Caco-2 (cell line): ENCODE measurements at places on chromosomes 6 and 20. TPM values are rescaled to one million over a fixed set of nuclear protein-coding genes. Genes with fewer than 3 reads are reported as not detected.

The SEL1L2 gene
- not detected in 2 replicates for total RNA-seq

The STAU1 gene
- 197 and 201 TPM in 2 replicates for total RNA-seq

The TNFRSF6B gene
- total RNA-seq, result not detected in 2 replicates

The FBXO30 gene
- 17.1 and 17.6 TPM in 2 replicates for total RNA-seq

GRCh38 chr6:118215269-118215668 lies 308.2 kb downstream of the SLC35F1 start:
- no peak for DNase-seq

DNA sequence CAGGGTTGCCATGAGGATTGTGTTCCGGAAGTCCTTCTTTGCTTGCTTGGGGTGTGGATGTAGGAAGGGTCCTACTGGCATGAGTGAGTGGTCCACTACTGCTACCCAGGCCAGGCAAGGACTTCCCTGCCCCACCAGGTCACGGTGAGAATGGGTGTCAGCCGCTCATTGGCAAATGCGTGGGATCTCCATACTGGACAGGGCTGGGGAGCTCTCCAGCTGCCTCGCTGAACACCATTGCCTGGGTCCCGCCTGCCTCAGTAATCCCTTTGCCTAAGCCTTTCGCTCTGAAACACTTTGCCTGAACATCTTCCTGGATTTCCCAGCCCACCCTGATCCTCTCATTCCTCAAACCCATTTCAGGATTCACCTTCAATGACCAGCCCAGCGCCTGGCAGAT lies 59.5 kb downstream of the CTCFL start:
- no peak for DNase-seq

DNA sequence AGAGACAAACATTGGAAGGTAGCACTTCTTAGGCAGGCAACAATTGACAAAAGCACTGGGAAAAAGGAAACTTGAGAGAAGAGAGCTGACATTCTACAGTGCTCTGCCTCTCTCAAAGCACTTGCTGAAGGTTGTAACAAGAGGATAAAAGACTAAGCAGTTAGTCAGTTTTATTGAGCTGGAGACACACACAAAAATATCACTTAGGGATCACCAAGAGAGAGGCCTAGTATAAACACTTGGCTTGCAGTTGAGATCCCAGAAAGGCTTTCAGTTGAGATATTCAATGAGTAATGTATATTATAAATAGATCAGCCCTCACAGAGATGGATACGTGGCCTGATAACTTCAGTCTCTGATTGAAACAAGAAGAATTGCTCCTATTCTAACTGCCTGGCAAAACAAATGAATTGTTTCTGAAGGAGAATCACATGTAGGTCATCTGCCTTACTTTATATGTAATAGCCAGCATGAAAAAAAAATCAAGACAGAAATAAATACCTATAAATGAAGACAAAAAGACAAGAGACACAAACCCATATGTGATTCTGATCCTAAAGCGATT lies 747.2 kb upstream of the MAN1A1 start:
- DNase-seq, result no peak
